Activated B cell treated with CpG ODN at 0.5 μM for 24 hours (primary cell): ENCODE measurements at places on chromosomes 7 and 10.
A peak's percentile ranks its signal among the peaks of the same experiment; 100 is the strongest.

- no peak for DNase-seq
Observed at GRCh38 chr7:110719741-110720140, 371.2 kb upstream of the LRRN3 start.

GRCh38 chr10:16231734-16232435 is 204.9 kb upstream of the PTER start:
- DNase-seq = no peak

DNA sequence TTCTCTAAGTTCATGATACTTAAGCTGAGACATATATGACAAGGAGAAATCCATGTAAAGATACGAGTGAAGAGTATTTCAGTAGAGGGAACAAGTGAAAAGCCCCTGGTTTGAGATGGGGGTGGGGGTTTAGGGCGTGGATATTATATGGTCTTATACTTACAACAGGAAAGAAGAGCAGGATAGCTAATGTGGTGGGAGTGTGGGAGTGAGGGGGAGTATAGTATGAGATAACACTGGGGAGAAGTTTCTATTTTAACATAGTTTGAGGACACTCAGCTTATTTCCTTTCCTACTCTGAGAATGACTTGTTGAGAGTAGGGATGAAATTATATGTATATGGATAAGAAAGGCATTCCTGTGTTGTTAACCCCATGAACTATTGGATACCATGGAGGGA is 36.5 kb downstream of the MCU start:
- no peak for DNase-seq

DNA sequence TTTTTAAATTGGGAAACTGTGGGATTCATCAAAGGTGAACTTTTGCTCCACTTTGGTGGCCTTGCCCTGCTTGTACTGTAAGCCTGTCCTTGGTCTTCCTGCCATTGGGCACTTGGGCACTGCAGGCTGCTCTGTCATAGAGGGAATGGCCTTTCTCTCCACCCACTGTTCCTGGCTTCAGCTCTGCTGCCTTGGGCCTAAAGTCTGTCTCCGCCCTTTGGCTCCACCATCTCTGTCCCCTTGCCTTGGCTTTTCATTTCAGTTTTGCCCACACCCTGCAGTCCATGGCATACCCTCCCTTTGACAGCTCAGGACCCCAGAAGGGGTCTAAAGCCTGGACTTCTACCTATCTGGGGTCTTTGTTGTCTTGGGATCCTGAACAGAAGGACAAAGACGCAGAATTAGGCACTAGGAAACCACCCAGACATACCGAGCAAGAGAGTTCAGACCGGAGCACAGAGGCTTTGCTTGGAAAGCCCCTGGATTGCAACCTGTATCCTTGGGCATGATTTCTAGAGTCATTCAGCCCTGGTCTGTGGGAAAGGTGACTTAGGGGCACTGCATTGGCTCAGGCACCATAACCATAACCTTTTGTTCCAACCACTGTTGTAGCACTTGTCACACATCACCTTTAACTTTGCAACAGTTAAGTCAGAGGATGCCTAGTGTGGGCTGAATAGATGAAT is 5.2 kb upstream of the ARHGAP22 start:
- no peak for DNase-seq

DNA sequence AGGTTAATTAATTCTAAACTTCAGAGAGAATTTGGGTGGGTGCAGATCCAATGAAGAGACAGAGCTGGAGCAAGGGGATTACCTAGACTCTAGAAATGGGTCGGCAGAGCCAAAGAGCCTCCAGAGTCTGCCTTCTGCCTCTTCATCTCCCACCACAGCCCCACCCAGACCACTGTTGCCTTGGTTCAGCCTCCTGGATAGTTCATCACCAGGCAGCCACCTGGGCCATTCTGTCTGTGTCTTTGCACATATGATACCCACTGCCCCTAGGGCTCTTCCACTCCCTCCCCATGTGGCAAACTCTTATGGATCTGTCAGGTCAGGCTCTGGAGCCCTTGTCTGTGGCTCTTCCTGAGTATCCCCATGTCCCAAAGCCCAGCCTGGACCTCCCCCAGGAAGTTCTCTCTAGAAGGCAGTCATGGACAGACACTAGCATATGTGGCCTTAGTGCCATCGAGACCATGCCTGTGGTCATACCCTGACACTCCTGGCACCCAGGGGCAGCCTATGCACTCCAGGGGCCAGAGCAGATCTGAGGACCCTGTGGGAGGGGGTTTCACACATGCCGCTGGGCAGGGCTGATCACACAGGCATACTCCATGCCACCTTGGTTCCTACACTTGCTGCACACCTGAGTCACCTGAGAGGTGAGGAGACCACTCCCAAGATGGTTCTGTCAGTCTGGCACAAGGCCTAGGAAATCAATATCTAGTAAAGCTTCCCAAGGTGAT is 41.6 kb downstream of the FRMPD2 start:
- DNase-seq = no peak

DNA sequence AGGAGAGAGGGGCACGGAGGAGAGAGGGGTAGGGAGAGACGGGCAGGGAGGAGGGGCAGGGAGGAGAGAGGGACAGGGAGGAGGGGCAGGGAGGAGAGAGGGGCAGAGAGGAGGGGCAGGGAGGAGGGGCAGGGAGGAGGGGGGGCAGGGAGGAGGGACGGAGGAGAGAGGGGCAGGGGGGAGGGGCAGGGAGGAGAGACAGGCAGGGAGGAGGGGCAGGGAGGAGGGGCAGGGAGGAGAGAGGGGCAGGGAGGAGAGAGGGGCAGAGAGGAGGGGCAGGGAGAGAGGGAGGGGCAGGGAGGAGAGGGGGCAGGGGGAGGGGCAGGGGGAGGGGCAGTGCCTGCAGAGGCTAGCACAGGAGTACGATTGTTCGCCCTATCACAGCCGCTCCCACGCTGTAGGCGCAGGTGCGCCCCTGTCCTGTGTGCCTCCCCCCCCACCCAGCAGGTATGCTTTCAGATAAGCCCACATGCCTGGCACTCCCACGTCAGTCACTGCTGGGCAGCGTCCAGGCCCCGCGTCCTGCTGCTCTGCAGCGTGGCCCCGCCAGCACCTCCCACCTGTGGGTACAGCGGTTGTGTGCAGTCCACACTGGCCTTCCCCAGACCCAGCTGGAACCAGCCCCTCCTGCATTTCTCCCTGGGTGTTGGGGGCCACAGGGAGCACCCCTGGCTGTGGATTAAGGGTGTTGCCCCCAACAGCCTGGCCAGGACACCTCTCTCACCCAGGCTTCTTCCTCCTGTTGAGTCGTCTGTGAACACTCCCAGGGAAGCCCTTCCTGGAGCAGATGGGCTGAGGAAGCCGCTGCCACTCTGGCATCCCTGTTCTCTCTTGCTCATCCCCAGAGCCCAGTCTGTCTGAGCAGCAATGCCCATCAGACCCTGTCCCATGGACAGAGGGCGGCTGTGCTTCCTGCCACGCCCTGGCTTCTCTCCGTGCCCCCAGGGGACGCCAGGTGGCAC is 10.8 kb downstream of the NKX6-2 start:
- no peak for DNase-seq

DNA sequence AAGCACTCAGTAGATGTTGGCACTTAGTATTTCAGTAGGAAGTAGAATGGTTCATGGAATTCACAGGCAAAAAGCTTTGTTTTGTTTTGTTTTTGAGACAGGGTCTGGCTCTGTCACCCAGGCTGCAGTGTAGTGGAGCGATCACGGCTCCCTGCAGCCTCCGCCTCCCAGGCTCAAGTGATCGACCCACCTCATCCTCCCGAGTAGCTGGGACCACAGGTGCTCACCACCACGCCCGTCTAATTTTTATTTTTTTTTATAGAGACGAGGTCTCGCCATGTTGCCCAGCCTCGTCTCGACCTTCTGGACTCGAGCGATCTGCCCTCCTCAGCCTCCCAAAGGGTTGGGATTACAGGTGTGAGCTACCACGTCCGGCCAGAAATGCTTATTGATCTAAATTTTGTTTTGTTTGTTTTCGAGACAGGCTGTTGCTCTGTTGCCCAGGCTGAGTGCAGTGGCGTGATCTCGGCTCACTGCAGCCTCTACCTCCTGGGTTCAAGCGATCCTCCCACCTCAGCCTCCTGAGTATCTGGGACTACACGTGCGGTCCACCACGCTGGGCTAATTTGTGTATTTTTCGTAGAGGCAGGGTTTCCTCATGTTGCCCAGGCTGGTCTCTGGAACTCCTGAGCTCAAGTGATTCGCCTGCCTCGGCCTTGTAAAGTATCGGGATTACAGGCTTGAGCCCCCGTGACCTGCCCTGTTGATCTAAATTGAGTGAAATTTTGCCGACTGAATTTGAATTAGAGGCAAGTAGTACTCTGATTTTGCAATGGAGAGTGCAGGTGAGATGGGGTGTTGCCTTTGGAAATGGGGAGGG is 1.7 kb downstream of the GLRX3 start:
- DNase-seq = no peak

DNA sequence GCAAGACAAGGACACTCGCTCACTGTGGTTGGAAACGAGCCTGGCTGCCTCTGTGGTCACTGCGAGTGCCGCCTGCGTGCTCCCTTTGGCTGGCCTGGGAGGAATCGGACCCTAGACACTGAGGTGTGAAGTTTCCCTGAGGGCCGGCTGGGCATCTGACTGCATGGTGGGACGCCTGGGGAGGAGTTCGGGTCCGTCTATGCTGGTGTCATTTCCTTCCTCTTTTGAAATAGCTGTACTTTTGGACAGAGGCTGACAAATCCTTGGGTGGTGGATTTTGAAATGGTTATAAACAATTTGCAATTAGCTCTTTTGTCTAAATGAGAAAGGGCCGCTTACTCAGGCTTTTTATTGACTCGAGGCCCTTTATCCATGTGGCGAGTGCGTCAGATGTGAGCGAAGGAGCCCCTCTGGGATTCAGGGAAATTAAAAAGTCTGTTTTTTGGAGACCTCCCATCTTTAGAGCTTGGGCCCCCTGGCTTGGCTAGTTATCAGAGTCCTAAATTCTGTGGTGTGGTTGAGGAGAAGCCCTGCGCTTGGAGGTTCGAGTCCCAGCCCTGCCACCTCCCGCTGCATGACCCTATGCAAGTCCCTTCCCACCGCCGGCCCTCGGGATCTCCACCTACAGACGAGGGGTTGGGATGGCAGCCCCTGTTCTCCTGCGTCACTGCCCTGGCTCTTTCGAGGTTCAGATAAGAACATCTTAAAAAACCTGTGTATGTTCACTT is 147.1 kb downstream of the RGS10 start:
- peak; percentile 32 for DNase-seq

GRCh38 chr7:115491744-115492380 is 538.7 kb downstream of the TFEC start:
- DNase-seq = no peak

- DNase-seq = no peak
Observed at GRCh38 chr7:126843336-126843735, 409.4 kb downstream of the GRM8 start.

DNA sequence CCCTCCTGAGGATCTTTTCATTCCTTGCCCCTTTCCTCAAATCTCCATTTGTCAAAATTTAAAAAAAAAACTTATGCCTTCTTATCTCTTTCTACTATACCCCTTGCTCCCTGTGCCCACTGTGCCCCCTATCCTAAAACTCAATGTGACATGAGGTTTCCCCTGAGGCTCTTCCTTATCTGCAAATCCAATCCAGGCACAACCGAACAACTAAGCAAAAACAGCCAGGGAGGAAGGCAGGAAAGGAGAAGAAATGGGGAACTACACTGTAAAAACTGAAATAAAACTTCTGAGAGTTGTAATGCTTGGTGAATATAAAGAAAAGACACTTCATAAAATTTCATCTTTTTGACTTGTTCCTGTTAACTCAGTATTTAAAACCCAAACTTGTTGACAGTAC is 54.2 kb downstream of the CRPPA start:
- DNase-seq = no peak

DNA sequence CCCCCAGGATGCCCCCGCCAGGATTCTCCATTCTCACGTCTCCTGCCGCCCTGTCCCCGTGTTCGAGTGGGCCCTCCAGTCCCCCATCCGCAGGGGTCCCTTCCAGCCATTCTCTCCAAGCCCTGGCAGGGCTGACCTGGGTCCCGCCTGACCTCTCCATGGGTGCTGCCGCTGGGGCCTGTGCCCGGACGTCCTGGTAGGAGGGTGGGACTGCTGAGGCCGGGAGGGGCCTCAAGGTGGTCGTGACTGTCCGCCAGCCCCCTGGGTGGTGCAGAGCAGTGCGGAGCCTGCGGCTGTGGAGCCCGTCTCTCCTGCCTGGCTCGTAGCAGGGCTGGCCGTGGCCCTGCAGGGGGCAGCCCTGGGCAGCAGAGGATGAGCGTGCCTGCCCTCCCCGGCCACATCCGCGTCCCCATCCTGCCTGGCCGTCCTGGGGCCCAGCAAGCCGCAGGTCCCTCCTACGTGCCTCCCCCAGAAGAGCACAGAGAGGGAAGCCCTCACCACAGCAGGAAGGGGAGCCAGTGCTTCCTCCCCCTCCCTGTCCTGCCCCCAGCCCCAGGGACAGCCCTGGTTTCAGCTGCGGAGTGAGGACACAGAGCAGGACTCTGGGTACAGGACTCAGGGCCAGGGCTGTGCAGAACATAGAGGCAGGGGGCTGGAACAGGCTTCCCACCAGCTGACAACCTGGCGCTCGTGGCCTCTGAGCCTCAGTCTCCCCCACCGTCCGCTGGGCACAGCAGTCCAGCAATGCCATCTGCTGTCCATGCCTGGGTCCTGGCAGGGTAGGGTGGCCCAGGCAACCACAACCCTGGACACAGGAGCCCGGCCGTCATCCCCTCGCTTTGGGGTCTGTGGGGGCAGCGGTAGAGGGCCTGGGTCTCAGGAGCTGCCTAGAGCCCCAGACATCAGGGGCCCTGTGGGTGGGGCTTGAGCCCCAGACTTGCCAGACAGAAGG is 1.5 kb upstream of the GRIFIN start:
- peak; percentile 66 for DNase-seq

DNA sequence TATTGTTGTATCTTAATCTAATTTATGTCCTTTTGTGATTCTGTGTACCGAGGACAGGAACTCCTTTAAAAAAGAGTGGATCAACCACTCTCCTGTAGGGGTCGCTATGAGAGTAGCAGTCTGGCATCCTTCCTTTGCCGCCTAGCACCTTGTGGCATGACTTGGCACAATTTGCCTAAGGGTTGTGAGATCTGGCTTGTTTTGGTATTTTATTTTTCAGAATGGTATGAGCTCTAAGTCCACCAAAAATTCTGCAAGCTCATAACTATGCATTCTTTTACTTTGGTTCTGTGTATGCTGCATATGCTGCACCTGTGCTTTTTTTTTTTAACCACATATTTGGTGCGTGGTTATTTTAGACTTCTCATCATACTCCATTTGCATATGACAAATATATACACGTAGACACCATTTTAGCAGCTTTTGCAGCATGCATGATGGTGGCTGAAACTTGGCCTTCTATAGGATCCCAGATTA is 112.8 kb downstream of the CDK14 start:
- no peak for DNase-seq

DNA sequence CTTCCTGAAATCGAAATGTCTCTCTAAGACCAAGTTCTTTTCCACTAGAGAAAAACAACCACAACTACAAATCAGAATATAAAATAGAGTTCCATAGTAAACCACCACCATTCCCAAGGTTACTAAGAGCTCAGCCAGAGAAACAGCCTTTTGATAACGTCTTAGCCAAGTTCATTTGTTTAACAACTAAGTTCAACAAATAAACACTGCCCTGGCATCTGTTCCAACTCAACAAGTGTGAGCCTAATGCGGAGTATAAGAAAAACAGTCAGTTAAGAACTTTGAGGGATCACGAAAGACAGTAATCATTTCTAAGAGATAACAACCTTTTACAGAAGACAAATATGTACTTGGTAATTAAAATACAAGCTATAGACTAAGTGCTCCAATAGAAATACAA is 77.3 kb downstream of the CALD1 start:
- DNase-seq = no peak
